Frontal cortex (tissue), 4 donors: ENCODE measurements at places on chromosomes 1 and 21.

- DNase-seq: no peak
These were observed 99.6 kb downstream of the ZBTB18 start for GRCh38 chr1:244150665-244151064.

- no peak for DNase-seq
These were observed 130.0 kb downstream of the LIPI start for GRCh38 chr21:14080764-14081096.

- no peak for DNase-seq
These were observed 17.4 kb downstream of the CNST start for GRCh38 chr1:246583448-246584185.

DNA sequence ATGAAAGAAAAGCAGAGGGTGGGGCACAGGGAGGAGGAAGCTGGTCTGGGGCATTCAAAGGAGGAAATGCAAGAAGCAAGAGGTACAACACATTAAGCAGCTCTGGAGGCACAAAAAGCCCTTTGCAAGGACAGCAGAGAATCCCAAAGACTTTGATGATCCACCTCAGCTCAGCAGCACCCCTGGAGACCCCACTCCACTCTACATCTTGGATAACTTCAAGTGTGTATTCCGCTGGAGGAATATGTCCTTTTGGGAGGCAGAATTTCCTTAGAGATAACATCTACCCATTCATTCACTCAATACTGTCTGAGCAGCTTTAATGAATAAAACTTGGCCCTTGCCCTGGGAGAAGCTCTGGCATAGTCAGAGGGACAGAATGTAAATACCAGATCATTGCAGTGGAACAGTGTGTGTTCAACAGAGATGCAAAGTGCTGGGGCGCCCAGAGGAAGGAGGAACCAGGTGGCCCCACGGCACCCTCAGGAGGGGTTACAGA is 599.7 kb downstream of the KIF26B start:
- no peak for DNase-seq

DNA sequence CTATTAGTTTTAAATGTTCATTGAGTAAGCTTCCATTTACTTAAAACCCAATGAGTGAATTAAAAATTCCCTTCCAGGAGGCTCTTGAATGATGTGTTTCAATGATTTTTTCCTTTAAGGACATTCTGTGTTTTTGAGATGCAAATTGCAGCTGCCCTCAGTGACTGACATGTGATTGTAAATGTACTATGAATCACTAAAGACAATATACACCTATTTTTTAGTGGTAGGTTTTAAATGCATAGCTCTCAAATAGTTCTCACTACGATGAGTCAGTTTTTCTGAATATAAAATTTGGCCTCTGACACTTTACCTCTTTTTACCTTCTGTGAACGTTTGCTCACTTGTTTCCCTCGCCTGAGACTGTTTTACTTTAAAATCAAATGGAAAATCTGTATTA is 204.7 kb downstream of the BARHL2 start:
- DNase-seq: no peak

DNA sequence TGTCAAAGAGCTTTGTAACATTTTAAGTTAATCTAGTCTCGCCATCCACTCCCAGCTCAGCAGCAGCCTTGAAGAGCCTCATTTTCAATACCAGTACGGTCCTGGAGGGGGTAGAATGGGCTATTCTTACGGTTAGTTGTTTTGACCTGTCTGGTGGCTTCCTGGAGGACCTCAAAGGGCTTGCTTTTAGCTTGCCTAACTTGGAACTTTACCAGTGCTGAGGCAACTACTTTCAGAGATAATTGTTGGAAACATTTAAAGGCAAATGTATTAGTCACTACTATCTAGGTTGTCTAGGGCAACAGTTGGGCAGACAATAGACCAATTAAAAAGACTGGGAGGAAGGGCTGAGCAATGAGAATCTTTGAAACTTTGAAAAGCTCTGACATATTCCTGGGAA is 56.0 kb downstream of the TTLL7 start:
- DNase-seq: no peak

GRCh38 chr1:182633657-182634281 is 29.6 kb upstream of the RGS16 start:
- no peak for DNase-seq

DNA sequence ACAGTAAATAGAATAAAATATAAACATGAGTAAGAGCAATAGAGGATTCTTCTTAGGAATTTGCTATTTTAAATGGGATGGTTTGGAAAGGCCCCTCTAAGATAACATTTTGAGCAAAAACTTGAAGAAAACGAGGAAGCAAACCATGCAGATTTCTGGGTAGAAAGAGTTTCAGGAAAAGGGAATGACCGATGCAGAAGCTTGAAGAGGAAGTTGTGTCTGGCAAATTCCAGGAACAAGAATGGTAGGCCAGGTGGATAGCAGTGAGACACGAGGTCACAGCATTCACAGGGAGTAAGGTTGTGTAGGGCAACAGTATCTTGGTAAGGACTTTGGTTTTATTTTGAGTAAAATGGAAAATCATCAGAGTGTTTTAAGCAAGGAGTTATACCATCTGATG is 108.9 kb downstream of the PEX14 start:
- no peak for DNase-seq

- DNase-seq: no peak
These were observed 103.1 kb upstream of the CSF3R start for GRCh38 chr1:36585569-36586548.

GRCh38 chr1:44275296-44275962 is 62.2 kb downstream of the DMAP1 start:
- no peak for DNase-seq

- no peak for DNase-seq
These were observed 11.4 kb upstream of the SPSB1 start for GRCh38 chr1:9281071-9281827.

DNA sequence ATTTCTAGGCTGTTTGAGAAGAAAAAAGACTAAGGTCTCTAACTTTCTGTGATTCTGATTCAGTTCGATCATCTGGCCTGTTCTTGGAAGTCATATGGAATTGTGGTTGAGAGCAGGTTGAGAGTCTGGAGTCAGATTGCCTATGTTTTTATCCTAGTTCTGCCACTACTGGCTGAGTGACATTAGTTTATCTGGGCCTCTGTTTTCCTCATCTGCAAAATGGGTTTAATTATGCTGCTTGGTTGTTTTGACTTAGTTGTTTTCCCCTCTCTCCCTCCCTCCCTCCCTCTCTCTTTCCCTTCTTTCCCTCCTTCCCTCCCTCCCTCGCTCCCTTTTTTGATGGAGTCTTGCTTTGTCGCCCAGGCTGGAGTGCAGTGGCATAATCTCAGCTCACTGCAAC is 6.2 kb downstream of the MACF1 start:
- no peak for DNase-seq

GRCh38 chr1:159845751-159846629 is 16.5 kb downstream of the VSIG8 start:
- no peak for DNase-seq

DNA sequence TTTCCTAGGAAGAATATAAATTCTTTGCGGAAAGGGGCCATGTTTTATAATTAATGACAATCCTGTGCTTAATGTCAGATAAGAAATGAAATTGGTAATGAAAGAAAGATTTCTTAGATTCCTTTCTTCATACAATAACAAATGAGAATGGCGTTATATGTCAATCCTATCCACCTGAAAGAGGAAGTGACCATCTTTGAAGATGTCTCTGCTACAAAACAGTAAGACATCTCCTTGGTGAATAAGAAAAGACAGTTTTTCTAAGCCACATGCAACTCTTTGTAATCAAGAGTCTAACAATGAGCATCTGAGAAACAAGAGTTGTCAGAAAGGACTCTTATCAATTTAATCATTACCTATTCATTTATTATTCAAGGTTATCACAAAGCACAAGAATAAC is 286.0 kb downstream of the VAV3 start:
- no peak for DNase-seq

GRCh38 chr21:26952374-26953066 is 14.4 kb downstream of the ADAMTS5 start:
- DNase-seq: no peak

GRCh38 chr1:19113697-19114092 is 96.4 kb downstream of the UBR4 start:
- DNase-seq: no peak

DNA sequence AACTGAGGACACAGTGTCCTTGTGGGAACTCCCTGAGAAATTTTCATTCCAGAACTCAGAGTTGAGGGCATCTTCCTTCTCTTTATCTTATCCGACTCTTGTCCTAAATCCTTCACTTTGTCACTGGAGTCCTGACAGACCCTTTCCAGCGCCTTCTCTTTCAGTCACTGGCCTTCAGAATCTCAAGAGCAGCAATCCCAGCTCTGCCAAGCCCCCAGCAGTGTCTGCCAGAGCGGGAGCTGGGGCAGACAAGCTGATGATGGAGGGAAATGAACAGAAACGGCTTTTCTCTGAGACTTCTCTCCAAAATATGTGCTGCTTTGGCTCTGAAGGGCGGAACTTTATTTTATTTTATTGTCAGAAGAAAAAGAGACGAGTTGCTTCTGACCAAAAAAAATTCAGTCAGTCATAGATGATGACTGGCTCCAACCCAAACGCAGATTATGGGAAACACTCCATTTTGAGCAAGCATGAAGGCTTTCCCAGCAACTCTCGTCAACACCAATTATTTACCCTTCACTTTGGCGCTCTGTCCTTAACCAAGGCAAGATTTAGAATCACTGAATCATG is 32.2 kb downstream of the MIS18A start:
- no peak for DNase-seq

DNA sequence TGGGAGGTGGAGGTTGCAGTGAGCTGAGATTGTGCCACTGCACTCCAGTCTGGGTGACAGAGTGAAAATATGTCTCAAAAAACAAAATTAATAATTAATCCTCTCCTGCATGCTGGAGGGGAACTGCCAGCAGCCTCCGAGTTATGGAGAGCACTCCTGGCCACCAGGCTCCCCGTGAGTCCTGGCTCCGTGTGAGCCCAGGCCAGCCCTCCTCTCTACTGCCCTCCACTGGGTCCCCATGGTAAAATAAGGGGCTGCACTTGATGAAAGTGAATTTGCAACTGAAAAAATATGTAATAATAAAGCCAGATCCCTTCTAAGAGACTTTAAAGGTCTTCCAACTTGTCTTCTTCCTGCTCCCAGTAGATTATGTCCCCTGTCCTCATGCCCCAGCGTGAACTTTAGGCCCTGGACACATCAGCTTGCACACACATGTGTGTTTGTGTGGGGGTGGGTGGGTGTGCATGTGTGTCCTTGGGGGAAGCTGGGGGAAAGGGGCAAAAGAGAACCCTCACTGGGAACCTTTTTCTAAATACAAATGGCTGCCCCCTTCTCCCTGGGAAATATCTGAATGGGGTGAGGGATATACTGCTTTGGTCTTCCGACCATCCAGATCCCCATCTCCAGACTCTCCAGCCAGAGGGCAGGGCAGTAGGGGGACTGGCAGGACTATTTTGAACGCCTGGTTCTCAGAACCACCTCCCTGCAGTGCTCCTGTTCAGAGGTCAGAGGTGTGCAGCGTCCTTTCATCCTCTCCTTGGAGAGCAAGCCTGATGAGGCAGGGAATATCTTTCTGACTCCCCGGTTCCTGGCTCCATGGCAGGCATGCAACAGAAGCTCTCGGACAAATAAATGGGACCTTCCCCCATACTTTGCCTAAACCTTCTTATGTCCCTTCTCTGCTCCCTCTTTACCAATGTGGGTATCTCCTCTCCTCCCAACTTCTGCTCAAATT is 26.2 kb downstream of the NEK2 start:
- DNase-seq: peak; percentile 48

DNA sequence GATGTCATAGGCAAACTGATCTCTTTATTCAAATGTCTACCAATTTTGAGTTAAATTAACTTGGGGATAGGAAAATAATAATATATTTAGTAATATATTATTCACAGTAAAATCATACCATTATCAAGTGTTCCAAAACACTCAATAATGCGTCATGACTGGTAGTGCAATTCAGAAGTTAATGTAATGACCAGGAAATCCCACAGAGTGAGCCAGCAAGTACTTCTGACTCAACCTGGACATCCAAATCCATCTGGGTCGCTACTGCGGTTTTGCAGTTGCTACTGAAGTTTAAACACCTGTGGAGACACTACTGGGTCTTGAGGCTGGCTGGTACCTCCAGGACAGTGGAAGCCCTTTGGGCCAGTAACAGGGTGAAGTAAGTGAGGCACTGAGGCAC is 44.8 kb downstream of the DPYD start:
- no peak for DNase-seq
